ENCODE measurements at places on chromosomes 6 and 20.

GRCh38 chr6:130778946-130779657 is 48.1 kb upstream of the SMLR1 start:
- DNase-seq: no peak

- DNase-seq: no peak
Observed at GRCh38 chr6:43737272-43738081, 32.5 kb upstream of the VEGFA start.

DNA sequence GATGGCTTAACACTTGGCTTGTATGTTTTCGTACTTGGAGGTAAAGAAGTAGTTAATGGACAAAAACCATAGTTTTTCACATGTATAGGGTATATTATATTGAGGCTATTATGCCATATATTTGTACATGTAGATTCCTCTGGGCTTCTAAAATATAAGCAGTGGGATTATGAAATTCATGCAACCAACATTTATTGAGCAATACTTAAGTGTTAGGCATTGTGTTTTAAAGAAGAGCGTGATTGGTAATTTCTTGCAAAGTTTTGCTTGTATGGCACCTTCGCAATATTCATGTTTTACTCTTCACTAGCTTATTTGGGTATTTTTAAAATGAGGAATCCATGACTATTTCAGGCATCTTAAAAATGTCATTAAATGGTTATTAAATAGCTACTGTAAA is 2.5 kb downstream of the TULP4 start:
- no peak for DNase-seq

DNA sequence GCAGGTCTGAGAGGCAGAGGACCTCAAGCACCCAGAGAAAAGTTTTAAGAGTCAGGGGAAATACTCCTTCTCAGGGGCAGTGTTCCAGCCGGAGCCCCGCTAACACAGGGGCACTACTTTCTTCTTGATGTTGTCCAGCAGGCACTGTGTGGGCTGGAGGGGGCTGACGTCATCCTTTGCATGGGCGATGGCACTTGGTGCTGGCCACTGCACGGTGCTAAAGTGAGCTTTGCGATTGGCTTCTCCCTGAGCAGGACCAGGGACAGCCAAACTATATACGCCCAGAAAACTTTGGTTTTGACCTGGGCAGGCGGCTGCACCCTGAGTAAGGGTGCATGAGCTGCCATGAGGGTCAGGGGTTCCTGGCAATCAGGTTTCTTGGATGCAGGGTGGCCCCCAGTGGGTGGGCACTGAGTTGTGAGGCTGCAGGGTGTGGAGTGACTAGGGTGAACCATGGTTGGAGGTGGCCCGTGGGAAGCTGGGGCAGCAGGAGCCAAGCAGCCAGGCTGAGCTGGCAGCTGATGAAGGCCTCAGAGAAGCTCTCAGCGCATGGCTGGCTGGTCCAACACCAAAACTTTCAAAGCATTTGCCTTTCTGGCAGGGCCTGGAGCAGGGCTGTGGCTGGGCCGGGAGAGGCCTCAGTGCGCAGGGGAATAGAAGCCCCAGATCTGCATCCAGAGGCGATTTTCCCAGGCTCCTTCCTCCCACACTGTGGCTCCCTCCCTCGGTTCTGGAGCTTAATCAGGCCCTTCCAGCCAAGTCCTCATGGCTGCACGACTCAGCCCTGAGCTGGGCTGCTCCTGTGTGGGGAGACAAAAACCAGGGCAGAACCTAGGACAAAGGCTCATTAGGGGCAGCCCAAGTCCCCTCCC is 18.3 kb downstream of the MRPS18A start:
- peak; percentile 54 for DNase-seq

GRCh38 chr6:85460154-85460920 is 10.5 kb downstream of the NT5E start:
- DNase-seq: no peak

DNA sequence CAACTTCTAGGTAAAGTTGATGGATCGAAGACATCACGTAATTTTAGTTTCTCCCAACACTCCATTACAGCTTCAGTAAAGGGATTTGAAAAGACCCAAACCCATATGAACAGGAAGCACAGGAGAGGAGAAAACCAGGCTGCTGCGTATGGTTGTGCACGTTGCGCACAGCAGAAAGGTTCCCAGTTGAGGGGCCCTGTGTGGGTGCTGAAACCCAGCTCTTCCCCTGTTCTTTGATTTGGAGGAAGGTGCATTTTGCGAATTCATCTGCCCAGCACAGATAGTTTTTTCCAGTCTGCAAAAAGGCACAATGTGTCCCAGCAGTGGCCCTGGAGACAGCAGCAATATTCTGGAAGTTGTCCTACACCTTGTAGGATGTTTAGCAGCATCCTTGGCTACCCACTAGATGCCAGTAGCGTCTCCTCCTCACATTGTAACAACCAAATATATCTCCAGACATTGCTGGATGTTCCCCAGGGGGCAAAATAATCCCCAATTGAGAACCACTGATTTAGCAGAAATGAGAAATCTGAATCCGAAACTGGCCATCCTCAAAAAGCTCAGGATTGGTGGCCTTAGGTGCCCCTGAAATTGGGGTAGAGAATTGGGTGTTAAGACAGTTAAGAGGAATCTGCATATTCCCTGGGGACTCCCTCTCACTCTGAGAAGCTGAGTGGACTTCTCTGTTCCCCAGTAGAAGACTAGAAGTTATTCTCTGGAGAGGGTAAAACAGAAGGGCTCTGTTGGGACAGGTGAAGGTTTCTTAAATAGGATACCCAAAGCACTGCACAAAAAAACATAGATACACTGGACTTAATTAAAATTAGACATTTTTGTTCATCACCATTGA is 12.2 kb downstream of the SUN5 start:
- DNase-seq: no peak

- no peak for DNase-seq
Observed at GRCh38 chr6:106143665-106144064, 57.5 kb downstream of the PRDM1 start.

GRCh38 chr6:6515691-6516607 is 72.6 kb upstream of the LY86 start:
- DNase-seq: no peak

- DNase-seq: no peak
Observed at GRCh38 chr20:49330701-49331615, 53.1 kb upstream of the ZNFX1 start.

- no peak for DNase-seq
Observed at GRCh38 chr6:72724545-72724944, 102.7 kb downstream of the KCNQ5 start.

DNA sequence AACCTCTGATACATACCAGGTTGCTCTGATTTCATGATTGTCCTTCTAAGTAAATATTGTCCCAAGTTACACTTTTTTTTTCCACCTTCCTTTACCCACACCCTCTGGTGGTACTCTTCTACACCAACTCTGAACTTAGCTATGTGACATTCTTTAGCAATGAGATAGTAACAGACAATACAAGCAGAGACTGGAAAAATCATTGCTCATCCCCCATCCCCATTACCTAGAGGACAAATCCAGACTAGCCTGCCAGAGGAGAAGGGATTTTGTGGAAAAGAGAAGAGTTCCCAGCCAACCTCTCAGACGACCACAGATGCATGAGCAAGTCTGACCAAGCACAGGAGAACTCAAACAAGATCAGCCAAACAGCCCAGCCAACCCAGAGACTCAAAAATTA is 32.8 kb upstream of the TFAP2B start:
- DNase-seq: no peak

DNA sequence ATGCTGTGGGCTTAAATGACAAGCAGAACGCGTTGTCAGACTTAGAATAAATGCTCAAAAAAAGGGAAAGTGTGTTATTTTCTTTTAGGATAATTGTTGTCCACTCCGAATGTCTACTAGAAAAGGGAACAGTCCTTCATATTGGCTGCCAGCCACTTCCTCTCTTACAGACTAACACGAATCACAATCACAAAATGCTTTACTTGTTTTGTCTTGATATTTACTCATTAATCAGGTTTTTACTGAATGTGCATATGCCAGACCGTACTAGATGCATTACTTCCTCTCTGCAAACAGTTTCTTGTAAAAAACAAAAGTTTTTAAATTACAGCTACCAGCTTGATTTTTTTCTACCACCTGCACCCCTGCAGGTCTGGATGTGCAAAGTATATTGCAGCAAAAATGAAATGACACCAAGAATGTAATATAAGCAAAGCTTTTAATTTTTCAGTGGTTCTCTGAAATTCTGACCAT is 821 bp downstream of the DHX35 start:
- no peak for DNase-seq

- no peak for DNase-seq
Observed at GRCh38 chr20:38373231-38373867, 27.1 kb downstream of the LBP start.

- no peak for DNase-seq
Observed at GRCh38 chr6:158109748-158110147, 58.3 kb downstream of the SERAC1 start.

GRCh38 chr6:155327326-155328073 is 13.2 kb upstream of the TFB1M start:
- no peak for DNase-seq

- DNase-seq: no peak
Observed at GRCh38 chr20:32191873-32192272, 15.7 kb downstream of the PLAGL2 start.

GRCh38 chr6:47103931-47104330 is 61.8 kb upstream of the ADGRF1 start:
- DNase-seq: no peak

- DNase-seq: no peak
Observed at GRCh38 chr20:64194269-64194668, 30.0 kb downstream of the MYT1 start.

- no peak for DNase-seq
Observed at GRCh38 chr6:115583290-115583689, 477.4 kb downstream of the FRK start.

- DNase-seq: no peak
Observed at GRCh38 chr6:140811642-140812041, 1321.1 kb upstream of the GJE1 start.

- DNase-seq: no peak
Observed at GRCh38 chr20:34581341-34582184, 23.0 kb downstream of the MAP1LC3A start.

DNA sequence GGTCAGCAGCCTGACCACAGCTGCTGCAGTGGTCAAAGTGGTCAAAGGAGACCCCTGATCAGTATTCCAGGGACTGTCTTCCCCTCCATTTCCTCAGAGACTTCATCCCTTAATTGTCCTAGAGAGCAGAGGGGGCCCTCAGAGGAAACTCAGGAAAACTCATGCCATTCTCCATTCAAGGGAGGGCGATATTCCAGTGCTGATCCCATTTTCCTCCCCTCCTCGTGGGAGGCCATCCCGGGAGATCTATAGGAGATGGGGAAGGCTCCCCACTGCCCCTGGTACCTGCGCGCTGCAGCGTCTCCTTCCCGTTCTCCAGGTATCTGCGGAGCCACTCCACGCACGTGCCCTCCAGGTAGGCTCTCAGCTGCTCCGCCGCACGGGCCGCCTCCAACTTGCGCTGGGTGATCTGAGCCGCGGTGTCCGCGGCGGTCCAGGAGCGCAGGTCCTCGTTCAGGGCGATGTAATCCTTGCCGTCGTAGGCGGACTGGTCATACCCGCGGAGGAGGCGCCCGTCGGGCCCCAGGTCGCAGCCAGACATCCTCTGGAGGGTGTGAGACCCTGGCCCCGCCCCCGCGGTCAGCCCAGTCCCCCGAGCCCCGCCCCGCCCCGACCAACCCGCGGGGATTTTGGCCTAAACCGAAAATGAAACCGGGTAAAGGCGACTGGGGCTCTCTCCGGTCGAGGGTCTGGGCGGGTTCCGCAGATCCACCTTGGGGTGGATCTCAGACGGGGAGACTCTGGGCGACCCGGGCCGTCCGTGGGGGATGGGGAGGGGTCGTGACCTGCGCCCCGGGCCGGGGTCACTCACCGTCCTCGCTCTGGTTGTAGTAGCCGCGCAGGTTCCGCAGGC is 878 bp downstream of the HLA-C start:
- DNase-seq: no peak

GRCh38 chr6:108464418-108465097 is 96.2 kb upstream of the FOXO3 start:
- DNase-seq: no peak

Measured in dorsolateral prefrontal cortex (tissue), 122 donors.